ENCODE measurements at places on chromosomes 12 and 14.

DNA sequence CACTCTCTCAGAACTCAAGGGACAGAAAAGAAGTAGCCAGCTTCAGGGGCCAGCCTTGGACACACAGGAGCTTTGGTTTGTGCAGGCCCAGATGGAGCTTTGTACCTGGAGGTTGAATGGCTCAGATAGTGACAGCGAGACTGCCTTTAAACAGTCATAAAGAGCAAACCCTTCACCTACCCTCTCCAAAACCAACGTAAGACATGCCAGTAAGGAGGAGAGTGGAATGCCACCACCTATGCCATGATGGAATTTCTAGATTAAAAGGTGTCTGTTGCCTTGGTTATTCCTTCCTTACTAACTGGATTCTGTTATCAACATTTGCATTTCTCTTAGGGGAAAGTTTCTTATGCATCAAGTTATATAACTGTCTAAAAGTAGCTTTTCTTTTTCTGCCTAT, 98.1 kb downstream of the EML1 start:
- no peak for DNase-seq

DNA sequence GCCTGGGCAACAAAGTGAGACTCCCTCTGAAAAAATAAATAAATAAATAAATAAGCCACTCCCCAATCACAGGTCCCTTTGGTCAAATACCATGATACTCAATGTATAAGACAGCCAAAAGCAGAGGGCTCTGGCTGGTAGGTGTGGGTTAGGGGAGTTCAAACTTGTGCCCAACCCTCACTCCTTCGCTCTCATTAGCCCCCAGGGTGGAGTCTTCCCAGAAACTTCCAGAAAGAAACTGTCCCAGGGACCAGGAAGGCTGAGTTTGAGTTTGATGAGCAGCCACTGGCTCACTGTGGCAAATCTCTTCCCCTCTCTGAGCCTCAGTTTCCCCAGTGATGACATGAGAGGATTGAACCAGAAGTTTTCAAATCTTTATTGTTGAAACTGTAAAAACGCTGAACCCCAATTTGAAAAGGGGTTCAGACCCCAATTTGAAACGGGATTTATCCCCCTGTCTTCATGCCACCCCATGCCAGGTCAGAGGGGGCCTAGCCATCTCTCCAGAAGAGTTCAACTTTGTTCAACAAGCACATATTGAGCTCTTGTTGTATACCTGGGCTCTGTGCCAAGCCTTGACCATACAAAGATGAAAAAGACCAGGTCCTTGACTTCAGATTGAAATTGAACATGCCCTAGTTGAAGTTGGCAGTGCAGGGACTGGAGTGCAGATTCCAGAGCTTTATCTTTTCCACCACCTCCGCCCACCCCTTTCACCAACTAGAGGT, 9.1 kb upstream of the FAM222A start:
- DNase-seq, result no peak

GRCh38 chr14:34685819-34686428, 28.5 kb downstream of the CFL2 start:
- no peak for DNase-seq

GRCh38 chr14:89746654-89747053, 207.9 kb downstream of the EFCAB11 start:
- no peak for DNase-seq

DNA sequence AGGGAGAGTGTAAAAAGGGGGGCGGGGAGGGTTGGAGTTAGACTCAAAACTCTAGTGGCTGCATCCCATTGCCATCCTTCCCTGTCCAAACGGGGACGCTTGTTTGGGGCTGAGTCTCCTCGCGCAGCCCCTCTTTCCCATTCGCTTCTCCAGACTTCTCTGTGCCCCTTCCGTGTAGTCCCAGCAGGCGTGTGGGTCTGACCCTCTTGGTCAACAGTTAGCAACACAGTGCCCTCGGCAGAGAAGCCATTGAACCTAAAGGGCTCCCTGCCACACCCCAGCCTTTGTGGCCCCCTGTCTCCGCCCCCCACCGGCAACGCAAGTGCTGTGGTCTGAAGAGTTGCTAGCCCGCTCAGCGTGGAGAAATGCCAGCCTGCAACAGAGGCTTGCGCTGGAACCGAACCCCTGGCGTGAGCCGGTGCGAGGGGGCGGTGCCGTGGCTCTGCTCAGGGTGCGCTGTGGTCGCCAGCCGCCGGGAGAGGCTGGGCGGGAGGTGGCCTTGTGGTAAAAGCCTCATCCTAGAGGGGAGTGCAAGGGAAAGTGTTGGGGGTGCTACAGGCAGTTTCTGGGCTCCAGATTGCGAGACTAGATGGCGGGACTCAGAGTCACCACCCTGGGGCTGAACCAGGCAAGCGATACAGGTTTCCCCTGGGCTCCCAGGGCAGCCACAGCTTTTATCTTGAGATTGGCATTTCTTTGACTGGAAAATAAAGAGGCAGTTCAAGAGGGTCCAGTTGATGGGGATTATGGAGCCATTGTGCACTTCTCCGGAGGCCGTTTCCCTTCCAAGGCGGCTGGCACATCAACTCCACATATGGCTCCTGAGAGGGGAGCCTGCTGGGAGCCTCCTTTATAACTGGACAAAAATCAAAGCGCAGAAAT, 2.1 kb downstream of the PLXNC1 start:
- DNase-seq, result no peak

DNA sequence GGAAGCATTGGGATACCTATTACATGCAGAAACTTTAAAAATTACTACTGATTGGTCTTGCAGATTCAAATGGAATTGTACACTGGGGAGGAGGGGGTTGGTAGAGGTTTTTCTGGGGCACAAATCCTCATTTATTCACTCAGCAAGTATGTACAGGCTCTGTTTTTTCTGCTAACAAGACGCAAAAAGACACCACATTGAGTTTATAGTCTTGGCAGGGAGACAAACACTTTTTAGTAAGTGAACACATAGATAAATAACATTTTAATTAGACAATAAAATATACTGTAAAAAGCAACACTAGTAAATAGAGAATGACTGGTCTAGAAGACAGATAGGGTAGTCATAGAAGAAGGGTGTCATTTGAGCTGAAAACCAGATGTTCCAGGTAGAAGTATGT, 23.8 kb downstream of the GLIPR1L2 start:
- no peak for DNase-seq

DNA sequence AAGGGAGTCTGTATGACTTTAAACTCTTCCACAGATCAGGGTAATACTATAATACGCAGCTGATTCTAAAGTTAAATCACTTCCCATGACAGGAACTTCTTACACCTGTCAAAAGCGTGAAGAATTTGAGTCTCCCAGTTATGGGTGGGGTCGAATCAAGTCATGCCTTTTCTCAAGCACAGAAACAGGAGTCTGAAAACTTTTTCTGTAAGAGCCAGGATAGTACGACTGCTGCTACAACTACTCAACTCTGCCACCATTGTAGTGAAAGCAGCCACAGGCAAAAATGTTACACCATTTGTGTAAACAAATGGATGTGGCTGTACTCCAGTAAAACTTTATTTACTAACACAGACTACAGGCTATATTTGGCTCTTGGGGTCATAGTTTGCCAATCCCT, 90.3 kb downstream of the DUSP6 start:
- no peak for DNase-seq

- peak; percentile 12 for DNase-seq
These were observed 183.0 kb downstream of the PAX9 start for GRCh38 chr14:36844443-36845195.

DNA sequence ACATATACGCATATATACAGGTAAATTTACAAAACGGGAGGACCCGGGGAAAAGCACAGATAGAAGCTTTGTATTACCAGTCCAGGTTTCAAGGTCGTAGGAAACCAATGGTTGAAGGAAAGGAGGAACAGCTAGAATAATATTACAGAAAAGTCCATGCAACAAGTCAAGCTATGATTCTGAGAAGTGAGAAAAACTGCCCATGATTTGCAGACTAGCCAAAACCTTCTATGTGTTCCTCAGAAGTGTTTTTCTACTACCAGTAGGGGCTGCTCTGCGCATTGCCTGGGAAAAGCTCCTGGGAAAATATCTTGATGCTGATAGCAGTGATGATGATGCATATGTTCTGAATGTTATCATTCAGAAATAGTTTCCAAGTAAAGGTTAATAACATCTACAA, 2.2 kb downstream of the PDZRN4 start:
- peak; percentile 22 for DNase-seq

Data from NCI-H526 (cell line).